ENCODE measurements at places on chromosomes 12 and 14. TPM values are rescaled to one million over a fixed set of nuclear protein-coding genes. Genes with fewer than 3 reads are reported as not detected.

GPR68 gene
- total RNA-seq = 7.8 TPM

DIO2 gene
- not detected for total RNA-seq

POTEM gene
- total RNA-seq = not detected

SERPINA10 gene
- not detected for total RNA-seq

AMDHD1 gene
- total RNA-seq = 1.7 TPM

SNAPC1 gene
- total RNA-seq = 9.9 TPM

SOAT2 gene
- 1.2 TPM for total RNA-seq

GZMH gene
- 151 TPM for total RNA-seq

A2ML1 gene
- not detected for total RNA-seq

VEZT gene
- 52.0 TPM for total RNA-seq

JAG2 gene
- total RNA-seq = 1.3 TPM

ARID2 gene
- total RNA-seq = 22.3 TPM

PSMC1 gene
- 152 TPM for total RNA-seq

EML5 gene
- total RNA-seq = 3.8 TPM

ITGA7 gene
- 3.6 TPM for total RNA-seq

CBLN3 gene
- total RNA-seq = 8.1 TPM

NPFF gene
- total RNA-seq = not detected

KRT74 gene
- total RNA-seq = not detected

KCNH3 gene
- 5.6 TPM for total RNA-seq

GPR137C gene
- 0.55 TPM for total RNA-seq

FOXA1 gene
- 0.15 TPM for total RNA-seq

E2F7 gene
- total RNA-seq = 7.9 TPM

KLHDC1 gene
- total RNA-seq = 0.69 TPM

RPGRIP1 gene
- not detected for total RNA-seq

KCNC2 gene
- total RNA-seq = not detected
